OCI-LY7 (cell line): ENCODE measurements at places on chromosomes 13 and 19. TPM values are rescaled to one million over a fixed set of nuclear protein-coding genes. Genes with fewer than 3 reads are reported as not detected.
A peak's percentile ranks its signal among the peaks of the same experiment; 100 is the strongest.

The KLF1 gene
- total RNA-seq = not detected in 2 replicates

The GJB2 gene
- total RNA-seq = not detected in 2 replicates

The ZNF28 gene
- total RNA-seq = 15.7 and 19.1 TPM in 2 replicates

The ZNF628 gene
- total RNA-seq = 8.6 and 10.6 TPM in 2 replicates

The TNFSF9 gene
- 16.1 and 20.9 TPM in 2 replicates for total RNA-seq

The TMEM38A gene
- total RNA-seq = 18.1 and 23.6 TPM in 2 replicates

The DPF1 gene
- total RNA-seq = 11.3 and 11.4 TPM in 2 replicates

GRCh38 chr19:19777692-19778091, 43.9 kb downstream of the ZNF506 start:
- DNase-seq = peak; percentile 14

GRCh38 chr13:81104035-81104715, 763.2 kb upstream of the SPRY2 start:
- no peak for DNase-seq

GRCh38 chr19:45499196-45500180, 1.2 kb downstream of the PPM1N start:
- peak; percentile 80 for DNase-seq

- DNase-seq = peak; percentile 41
Measured at GRCh38 chr13:21579754-21580316, 24.1 kb downstream of the MICU2 start.

DNA sequence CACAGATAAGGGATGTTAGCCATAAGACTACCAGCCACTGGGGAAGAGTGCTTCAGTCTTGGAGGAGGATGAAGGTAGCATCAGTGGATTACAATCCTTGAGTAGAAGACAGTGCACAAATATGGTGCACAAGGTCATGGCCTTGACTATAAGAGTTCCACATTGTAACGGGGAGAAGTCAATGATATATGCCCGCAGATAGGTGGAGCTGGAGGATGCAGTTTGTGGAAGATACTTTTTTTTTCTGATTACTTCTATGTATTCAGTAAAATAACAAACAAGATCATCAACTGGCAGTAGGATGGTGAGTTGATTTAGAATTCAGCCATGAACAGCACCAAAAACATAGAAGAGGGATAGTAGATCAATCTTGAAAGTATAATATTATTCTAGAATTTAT, 926.8 kb upstream of the MIR17HG start:
- no peak for DNase-seq

DNA sequence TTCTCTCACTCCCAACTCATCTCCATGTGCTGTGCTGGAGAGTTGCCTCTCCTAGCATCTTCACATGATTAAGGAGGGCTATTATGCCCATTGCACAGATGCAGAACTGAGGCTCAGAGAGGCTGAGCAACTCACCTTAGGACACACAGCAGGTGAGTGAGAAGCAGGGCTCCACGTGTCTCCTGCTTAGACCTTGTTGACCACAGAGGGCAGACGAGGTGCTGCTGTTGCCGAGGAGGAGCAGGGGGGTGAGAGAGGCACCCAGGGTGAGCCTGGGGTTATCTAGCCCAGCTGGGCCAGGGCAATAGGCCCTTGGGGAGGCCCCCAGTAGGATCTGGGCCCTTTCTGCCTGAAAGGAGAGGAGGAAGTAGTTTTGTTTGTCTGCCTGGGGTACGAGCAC, 2.4 kb upstream of the HSH2D start:
- DNase-seq = peak; percentile 82

- no peak for DNase-seq
Measured at GRCh38 chr19:29643361-29643935, 21.8 kb upstream of the PLEKHF1 start.

DNA sequence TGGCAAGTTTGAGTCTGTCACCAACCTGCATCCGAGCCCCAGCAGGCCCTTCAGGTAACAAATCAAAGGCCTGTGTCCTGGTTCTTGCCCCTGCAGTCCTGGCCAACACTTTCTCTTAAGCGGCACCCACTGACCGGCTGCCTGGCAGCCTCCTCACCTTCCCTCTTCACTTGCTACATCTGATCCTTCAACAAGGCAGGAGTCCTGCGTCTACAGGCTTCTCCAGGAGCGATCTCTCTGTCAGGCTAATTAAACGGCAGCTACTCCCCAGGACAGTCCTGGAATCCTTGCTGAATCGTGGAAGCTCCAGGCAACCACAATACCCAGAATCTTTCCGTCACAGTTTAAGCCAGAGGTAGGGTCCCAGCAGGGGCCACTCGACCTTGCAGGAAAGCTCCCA, 41.1 kb upstream of the GAS6 start:
- DNase-seq = no peak

- DNase-seq = no peak
Measured at GRCh38 chr19:8142513-8142900, 6.9 kb downstream of the FBN3 start.
